Thoracic aorta (tissue), 2 donors: ENCODE measurements at places on chromosomes 11 and 22.

DNA sequence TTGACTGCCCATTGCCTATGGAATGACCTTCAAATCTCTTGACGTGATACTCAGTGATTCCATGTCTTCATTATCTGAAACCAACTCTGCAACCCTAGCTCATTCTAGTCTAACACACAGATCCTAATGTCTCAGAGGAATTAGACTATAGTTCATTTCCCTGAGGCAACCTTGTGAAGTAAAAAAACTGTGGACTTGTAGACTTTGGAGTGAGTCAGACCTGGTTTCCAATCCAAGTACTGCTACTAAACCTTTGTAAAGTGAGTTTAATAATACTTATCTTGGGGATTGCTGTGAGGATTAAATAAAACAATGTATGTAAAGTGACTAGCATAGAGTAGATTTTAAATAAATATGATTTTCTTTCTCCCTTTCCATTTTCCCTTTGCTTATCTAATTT is 226.1 kb downstream of the BLID start:
- peak overlapping the region; percentile 29 for H3K27ac ChIP-seq
- H3K27me3 ChIP-seq = no peaks in the 10 kb centered on the region
- H3K4me1 ChIP-seq = peaks cover 37% of the 10 kb centered on the region
- H3K4me3 ChIP-seq = no peak overlapping the region

DNA sequence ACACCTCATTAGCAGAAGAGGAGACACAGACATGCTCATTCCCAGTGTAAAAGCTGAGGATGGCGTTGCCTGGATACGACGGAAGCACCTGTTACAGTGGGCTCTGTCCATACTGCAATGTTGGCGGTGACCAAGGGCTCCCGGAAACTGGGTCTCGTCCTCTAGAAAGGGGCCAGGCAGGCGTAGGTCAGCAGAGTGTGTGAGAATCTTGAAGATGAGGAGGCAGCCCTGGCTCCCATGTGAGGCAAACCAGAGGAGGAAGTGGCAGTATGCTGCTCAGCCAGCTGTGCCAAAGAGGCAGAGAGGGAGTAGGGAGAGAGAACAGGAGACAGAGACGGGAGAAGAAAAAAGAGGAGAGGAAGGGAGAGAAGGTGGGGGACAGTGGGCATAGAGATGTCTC is 10.3 kb downstream of the LTO1 start:
- H3K36me3 ChIP-seq = peaks cover 28% of the 10 kb centered on the region
- no peaks in the 10 kb centered on the region for H3K4me1 ChIP-seq
- H3K4me3 ChIP-seq = no peak overlapping the region
- H3K27ac ChIP-seq = no peak overlapping the region

- no peak overlapping the region for H3K27ac ChIP-seq
- no peaks in the 10 kb centered on the region for H3K36me3 ChIP-seq
- H3K27me3 ChIP-seq = no peaks in the 10 kb centered on the region
- H3K4me1 ChIP-seq = peaks cover 8% of the 10 kb centered on the region
- no peak for DNase-seq
- no peak overlapping the region for H3K4me3 ChIP-seq
These were observed 58.9 kb downstream of the ABTB2 start for GRCh38 chr11:34298871-34299270.

GRCh38 chr11:12862696-12863469 is 146.2 kb upstream of the RASSF10 start:
- no peaks in the 10 kb centered on the region for H3K27me3 ChIP-seq
- peaks cover 8% of the 10 kb centered on the region for H3K4me1 ChIP-seq

DNA sequence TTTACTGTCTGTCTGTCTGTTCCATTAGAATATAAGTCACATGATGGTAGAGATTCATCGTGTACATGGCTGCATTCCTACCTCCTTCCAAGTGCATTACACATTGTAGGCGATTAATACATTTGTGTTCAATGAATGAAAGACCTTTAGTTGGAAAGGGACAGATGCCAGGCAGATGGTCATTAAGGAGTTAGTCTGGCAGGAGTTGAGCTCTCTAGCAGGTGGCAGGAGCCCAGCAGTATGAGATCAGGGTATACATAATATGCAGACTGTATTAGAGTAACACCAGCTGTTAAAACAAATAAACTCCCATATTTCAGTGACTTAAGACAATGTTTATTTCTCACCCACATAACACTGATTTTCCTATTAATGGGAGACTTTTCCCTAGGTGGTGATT is 147.7 kb upstream of the LARGE1 start:
- no peak for DNase-seq
- H3K27me3 ChIP-seq = no peaks in the 10 kb centered on the region
- no peak overlapping the region for H3K27ac ChIP-seq
- no peaks in the 10 kb centered on the region for H3K4me1 ChIP-seq
- H3K36me3 ChIP-seq = no peaks in the 10 kb centered on the region

DNA sequence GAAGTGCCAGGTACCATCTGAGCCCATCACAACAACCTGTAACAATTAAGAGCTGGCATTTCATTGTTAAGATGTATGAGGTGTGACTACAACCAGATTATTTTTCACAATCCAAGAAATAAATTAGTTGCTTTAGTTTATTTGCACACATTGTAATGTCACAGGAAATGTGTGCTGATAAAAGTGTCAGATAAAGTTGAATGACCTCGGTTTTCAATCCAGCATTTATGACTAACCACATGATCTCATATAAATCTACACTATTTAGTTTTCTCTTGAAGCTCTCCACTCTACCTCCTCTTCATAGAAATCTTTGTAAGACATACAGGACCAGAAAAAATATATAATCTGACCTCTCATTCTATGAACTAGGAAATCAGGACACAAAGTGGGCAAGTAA is 166.2 kb downstream of the PGR start:
- peaks cover 15% of the 10 kb centered on the region for H3K4me1 ChIP-seq
- DNase-seq = no peak
- no peak overlapping the region for H3K4me3 ChIP-seq
- H3K36me3 ChIP-seq = no peaks in the 10 kb centered on the region
- no peak overlapping the region for H3K27ac ChIP-seq

- H3K27me3 ChIP-seq = no peaks in the 10 kb centered on the region
- H3K4me3 ChIP-seq = no peak overlapping the region
- H3K27ac ChIP-seq = no peak overlapping the region
- H3K4me1 ChIP-seq = no peaks in the 10 kb centered on the region
These were observed 72.1 kb downstream of the BUD13 start for GRCh38 chr11:116700586-116701220.

DNA sequence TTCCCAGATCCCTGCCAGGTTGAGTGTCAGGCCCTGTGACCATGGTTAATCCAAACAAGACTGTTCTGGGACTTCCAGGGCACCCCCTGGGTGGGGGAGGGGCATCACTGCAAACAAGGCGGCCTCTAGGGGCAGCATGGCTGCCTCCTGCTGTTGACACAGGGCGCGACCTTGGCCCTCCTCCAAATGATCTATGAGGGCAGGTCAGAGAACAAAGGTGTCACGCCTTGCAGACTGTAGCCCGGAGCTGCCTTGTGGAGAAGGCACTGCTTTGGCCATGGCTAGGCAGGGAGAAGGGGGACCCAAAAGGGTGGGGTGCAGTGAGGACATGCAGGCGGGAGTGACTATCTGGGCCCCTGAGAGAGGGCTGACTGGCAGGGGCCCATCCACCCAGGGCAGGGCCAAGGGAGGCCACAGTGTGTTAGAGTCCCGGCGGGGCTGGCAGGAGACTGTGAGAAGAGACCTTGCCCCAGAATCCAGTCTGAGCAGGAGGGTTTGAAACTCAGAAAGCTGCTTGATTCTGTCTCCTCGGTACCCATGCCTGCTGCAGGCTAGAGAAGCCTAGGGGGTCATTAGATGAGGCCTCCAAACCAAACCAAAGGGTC is 35.6 kb downstream of the KCNC1 start:
- H3K4me1 ChIP-seq = no peaks in the 10 kb centered on the region
